ENCODE measurements at places on chromosomes 4 and X. TPM values are rescaled to one million over a fixed set of nuclear protein-coding genes. Genes with fewer than 3 reads are reported as not detected.

- no peak for DNase-seq
Observed at GRCh38 chr4:55356991-55357461, 11.0 kb downstream of the SRD5A3 start.

Gene ZBTB49
- total RNA-seq, result 6.7 TPM

DNA sequence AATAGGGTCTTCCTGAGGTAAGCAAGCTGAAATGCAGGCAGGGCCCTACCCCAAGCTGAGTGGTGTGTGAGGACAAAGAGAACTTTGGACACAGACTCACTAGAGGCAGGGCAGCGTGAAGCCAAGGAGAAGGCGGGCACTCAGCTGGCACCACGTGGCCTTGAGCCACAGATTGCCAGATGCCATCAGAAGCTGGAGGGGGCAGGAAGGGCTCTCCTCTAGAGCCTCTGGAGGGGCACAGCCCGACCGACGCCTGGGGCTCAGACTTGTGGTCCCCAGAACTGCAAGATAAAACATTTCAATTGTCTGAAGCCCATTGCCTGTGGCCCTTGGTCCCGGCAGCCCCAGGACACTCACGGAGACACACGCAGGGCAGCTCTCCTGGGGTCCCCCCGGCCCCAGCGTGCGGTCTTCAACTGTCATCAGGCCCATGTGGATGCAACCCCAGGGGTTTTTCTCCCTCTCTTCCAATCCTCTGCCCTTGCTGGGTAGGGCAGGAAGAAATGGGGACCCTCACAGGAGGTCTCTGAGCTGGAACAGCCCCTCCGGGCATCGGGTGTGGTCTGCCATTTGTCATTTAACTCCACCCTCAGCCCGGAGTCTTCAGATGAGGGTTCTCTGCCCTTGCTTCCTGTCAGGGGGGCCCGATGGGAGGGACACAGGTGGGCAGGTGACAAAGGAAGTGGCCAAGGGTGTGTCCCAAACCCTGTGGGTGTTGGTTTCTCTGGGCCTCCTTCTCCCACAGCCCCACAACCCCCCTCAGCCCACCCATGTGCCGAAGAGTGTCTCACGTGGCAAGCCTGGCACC, 22.2 kb downstream of the HMX1 start:
- no peak for DNase-seq

DNA sequence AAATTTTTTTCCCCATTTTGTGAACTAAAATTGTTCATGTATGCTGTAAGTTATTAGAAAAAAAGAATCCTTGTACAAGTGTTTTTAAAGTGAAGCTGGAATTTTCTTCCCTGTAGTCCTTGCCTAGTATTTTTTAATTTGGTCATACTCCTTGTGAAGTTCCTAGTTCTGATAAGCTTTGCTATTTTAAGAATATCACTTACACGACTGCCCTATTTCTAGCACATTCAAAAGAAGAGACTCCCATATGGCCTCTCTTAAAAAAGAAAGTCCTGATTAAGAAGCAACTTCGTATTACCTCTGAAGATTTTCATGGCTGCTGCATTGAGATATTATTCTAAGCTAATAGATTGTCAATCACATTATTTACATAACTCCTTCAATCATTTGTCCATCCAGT, 87.2 kb downstream of the KLHL8 start:
- DNase-seq, result no peak

DNA sequence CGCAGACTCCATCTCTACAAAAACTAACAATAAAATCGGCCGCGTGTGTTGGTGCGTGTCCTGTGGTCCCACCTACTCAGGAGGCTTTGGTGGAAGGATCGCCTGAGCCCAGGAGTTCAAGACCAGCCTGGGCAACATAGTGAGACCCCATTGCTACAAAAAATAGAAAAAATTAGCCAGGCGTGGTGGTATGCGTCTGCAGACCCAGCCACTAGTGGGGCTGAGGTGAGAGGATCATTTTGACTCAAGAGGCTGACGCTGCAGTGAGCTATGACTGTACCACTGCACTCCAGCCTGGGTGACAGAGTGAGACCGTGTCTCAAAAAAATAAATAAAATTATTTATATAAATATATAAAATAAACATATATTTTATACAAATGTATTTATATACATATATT, 22.3 kb downstream of the ASMTL start:
- no peak for DNase-seq

All from activated T-helper 2 cell treated with anti-CD3 and anti-CD28 coated beads, Interferon-gamma antibody, Interleukin-2, Interleukin-4, amounts not matched to agents 10 μg/mL and 5 μg/mL and 100 μg/mL, durations not matched to agents 14 hours and 24 hours and 36 hours (primary cell).